ENCODE measurements at places on chromosomes 3 and 15. TPM values are rescaled to one million over a fixed set of nuclear protein-coding genes. Genes with fewer than 3 reads are reported as not detected.

- no peak for DNase-seq
These were observed 226.9 kb downstream of the CACNA2D3 start for GRCh38 chr3:54349231-54349652.

Gene BCL2A1
- total RNA-seq, result not detected

DNA sequence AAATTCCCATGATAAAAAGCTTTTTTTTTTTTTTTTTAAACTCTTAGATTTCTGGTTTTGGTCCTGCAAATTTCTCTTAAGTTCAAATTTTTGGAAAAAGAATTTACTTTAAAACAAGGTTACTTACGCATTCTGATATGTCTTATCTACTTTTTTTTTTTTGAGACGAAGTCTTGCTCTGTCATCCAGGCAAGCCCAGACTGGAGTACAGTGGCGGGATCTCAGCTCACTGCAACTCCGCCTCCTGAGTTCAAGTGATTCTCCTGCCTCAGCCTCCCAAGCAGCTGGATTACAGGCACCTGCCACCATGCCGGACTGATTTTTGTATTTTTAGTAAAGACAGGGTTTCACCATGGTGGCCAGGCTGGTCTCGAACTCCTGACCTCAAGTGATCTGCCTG is 83.2 kb downstream of the RASA2 start:
- DNase-seq, result no peak

Gene TLR9
- not detected for total RNA-seq

- no peak for DNase-seq
These were observed 29.0 kb downstream of the AQP9 start for GRCh38 chr15:58167095-58167691.

Gene GOLGA6L7
- total RNA-seq, result not detected

DNA sequence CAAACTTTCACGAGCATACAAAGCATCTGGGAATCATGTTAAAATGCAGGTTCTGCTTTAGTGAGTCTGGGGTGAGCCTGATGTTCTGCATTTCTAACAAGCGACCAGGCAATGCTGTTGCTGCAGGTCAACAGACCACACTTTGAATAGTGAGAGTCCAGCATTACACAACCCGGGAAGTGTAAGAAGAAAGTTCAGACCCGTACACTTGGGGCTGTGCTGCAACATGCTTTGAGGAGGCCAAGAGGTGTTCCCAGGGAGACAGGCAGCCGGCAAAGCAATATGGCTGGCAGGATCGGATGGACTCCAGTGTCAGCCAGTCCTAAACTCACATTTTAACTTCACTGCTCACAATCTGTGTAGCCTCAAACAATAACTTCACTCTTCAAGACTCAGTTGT is 134.2 kb downstream of the LIPC start:
- no peak for DNase-seq

Gene MED12L
- 1.3 TPM for total RNA-seq

DNA sequence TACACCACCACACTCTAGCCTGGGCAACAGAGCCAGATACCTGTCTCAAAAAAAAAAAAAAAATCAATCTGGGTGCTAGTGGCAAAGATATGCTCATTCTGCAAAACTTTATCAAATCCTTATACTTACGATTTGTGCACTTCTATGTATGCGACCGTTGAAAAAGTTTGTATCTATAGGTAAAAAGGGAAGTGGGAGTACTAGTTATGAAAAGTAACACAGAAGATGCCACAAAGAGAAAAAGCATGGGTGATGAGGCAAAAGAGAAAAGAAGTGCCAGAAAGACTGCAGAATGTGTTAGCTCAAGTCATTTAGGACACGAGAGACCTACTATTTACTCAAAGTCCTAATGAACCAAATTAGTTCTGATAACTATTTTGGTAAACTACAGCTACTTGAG is 407.8 kb downstream of the SHQ1 start:
- DNase-seq, result no peak

DNA sequence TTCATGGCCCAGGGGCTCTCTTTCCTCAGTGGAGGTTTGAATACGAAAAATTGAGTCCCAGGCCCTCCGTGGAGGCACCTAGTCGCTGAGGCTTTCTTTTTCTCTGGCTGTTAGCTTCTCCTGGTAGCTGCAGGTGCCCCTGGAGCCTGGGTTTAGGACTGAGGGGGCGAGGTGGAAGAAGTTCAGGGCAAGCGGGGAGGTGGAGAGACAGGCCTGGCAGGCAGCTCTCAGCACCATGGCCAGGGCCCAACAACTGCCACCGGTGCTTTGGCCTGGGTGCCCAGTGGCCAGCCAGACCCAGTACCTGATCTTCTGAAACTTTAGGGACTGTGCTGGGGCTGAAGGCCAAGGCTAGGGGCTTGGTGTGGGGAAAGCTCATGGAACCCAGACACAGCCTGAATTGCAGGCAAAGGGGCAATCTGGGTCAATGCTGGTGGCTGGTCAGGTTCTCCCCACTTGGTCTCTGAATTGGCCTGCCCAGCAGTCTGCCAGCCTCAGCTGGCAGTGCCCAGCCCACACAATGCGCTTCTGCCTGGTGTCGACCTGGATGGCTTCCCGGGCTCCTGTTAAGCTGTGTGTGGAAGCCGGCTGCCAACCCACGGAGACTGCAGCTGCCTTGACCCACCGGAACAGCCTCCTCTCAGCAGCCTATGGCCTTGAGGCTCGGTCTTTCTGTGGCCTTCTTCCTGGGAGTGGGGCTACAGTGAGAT is 30.3 kb upstream of the POLG start:
- DNase-seq, result no peak

DNA sequence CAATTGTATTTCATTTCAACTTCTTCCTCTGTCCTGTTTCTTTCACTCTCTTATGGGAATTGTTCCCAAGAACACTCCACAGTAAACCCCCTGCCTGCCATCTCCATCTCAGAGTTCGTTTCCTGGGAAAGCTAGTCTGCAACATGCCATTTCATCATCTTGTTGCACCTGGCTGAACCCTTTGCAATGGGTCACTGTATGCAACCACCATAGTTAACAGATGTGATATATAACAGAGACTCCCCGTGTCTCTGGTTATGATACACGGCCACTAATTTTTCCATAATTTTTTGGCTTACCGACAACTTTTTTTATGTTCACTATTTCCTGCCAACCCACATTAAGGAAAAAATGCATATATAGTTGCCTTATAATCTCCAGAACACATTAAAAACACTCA is 95.5 kb downstream of the CHST2 start:
- DNase-seq, result no peak

Gene TAMM41
- total RNA-seq, result 8.6 TPM

GRCh38 chr3:192005989-192006388 is 545.0 kb downstream of the PYDC2 start:
- DNase-seq, result no peak

Gene TMEM212
- not detected for total RNA-seq

DNA sequence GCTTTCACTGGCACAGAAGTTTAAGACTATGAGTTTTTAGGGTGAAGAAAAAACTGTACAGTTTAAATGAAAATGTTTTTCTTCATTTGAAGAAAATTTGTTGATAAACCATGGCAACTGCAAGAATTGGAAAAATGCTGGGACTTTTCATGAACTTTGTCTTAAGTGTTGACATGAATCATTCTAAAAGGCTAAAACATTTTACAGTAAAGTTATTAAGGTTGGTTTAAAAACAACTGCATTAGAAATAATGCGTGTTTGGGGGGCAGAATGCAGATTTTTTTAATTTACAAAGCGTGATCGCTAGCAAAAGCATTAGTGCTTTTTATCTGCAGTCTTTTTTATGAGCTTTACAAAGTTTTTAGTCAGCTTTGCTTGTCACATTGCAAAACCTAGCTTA is 601.9 kb upstream of the TGFBR2 start:
- no peak for DNase-seq

GRCh38 chr3:177905173-177906125 is 630.8 kb upstream of the KCNMB2 start:
- DNase-seq, result peak; percentile 14

Gene GABRR3
- total RNA-seq, result not detected

DNA sequence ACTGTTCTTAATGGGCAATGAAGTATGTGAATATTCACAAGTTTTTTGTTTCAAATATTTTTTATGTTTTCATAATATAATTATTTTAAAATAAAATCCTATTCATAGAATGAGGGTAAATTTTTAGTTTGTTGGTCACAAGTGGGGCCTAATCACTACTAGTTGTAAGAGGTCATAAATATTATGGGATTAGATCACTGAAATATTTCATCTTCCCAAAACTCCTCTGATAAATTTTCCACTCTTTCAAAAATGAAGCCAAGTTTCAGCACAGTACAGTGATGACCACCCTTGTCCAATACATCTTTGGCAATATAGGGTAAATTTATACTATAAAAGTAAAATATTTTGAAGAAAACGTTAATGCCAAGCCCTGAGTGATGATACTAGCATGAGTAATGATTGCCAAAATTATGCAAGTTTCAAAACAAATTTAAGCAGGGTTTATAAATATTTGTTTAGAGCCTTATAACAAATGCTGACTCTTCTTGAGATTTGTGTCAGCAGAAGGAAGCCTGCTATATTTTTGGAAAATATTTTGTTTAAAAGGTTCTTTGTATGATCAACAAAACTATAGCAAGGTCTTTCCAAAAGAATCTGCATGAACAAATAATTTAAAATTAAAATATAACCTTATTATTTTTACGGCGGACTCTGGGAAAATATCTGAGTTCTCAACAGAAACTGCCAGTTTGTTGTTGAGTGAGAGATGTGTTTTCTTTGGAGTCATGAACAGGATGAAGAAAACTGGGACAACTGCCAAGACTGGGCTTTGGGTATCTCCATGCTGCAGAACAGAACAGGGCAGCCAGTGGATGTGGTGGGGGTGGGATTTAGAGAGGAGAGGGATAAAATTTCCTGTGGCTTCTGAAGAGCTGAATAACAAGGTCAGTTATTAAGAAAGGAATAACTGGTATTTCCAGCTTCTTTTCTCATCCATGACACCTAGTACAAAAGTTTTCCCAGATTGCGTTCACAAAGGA is 17.9 kb upstream of the TM4SF1 start:
- DNase-seq, result no peak

- no peak for DNase-seq
These were observed 11.2 kb downstream of the TSC22D2 start for GRCh38 chr3:150419076-150419868.

GRCh38 chr3:69121950-69122349 is 445 bp downstream of the LMOD3 start:
- no peak for DNase-seq

- DNase-seq, result peak; percentile 82
These were observed 247.7 kb downstream of the ZBTB20 start for GRCh38 chr3:114899186-114899931.

Gene GRK7
- not detected for total RNA-seq

DNA sequence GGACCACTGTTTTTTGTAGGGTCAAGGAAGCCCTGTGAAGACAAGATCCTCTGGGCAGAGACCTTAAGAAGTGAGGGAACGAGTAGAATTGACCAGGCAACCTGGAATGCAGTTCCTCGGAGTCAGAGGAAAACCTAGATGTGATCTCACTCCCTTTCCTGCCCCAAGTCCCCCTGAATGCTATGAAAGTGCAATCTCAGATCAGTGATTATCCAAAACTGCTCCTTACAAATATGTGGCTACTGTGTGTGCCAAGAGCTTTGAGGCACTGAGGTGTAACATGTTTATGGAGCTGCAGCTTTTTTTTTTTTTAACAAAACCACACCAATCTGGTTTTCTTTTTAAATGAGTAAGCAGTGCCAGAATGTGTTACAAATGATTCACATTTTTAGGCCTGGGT is 35.8 kb downstream of the THSD4 start:
- peak; percentile 94 for DNase-seq

- DNase-seq, result no peak
These were observed 11.5 kb downstream of the SLC51A start for GRCh38 chr3:196227629-196228493.

- no peak for DNase-seq
These were observed 128.8 kb downstream of the PLCL2 start for GRCh38 chr3:17013571-17013970.

Gene AP3B2
- total RNA-seq, result 0.54 TPM

GRCh38 chr3:62768896-62769295 is 106.3 kb downstream of the CADPS start:
- DNase-seq, result no peak

GRCh38 chr15:94080416-94080815 is 150.9 kb upstream of the MCTP2 start:
- no peak for DNase-seq

Gene CGNL1
- 2.8 TPM for total RNA-seq

- DNase-seq, result no peak
These were observed 129.6 kb downstream of the CHSY1 start for GRCh38 chr15:101122266-101122665.

Data from kidney epithelial cell (primary cell).